ENCODE measurements at places on chromosomes 11 and 22.

- H3K27ac ChIP-seq = no peak overlapping the region
- H3K4me1 ChIP-seq = peaks cover 5% of the 10 kb centered on the region
Observed at GRCh38 chr11:12061851-12062560, 48.4 kb upstream of the MICAL2 start.

DNA sequence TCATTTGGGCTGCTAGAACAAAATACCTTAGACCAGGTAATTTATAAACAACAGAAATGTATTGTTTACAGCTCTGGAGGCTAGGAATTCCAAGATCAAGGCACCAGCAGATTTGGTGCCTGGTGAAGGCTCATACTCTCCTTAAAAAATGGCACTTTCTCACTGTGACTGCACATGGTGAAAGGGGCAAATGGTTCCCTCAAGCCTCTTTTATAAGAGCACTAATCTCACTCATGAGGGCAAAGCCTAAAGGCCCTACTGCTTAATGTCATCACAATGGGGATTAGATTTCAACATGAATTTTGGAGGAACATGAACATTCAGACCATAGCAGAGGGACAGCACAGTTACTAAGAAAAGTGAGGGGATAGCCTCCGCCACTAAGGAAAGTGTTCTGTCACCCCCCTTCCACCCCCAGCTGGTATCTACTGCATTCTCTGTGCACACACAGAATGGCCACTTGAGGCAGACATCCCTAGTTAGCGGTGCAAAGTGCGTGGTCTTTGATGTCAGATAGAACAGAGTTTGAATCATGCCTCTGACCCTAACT lies 47.2 kb upstream of the CEP295 start:
- no peak overlapping the region for H3K4me3 ChIP-seq
- no peak overlapping the region for H3K27ac ChIP-seq
- no peak for DNase-seq
- H3K36me3 ChIP-seq = no peaks in the 10 kb centered on the region
- H3K27me3 ChIP-seq = peaks cover 11% of the 10 kb centered on the region

GRCh38 chr11:39668640-39669039 lies 1790.8 kb downstream of the LRRC4C start:
- H3K4me3 ChIP-seq = no peak overlapping the region
- no peaks in the 10 kb centered on the region for H3K36me3 ChIP-seq
- H3K4me1 ChIP-seq = no peaks in the 10 kb centered on the region
- no peak for DNase-seq

DNA sequence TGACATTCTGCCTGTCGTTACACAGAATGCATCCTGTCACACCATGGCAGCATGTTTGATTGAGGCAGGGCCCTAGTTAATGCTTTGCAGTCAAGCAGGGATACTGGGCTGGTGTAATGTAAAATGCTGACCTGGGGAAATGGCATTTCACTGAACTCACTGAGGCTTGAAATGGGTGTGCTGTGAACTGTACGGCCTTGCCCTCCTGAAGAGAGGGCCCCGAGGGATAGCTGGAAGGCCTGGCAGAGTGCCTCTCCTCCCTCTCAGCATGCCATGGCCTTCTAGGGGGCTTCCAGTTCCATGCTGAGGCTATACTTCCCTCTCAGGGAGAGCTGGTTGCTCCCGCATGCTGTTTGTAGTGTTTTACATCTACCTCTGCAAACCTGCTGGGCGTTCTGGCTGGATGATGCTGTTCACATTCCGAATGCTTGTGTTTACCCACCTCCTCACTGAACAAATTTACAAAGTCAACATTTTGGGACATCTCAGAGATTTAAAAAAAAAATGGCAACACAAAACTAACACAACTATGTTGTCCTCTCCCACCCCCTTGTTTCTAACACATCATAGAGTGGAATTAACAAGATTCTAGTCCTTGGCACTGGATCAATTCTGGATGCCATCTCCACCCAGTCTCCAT lies 416.7 kb upstream of the CADM1 start:
- H3K27me3 ChIP-seq = no peaks in the 10 kb centered on the region
- no peaks in the 10 kb centered on the region for H3K4me1 ChIP-seq
- DNase-seq = no peak
- H3K36me3 ChIP-seq = no peaks in the 10 kb centered on the region
- H3K4me3 ChIP-seq = no peak overlapping the region
- H3K27ac ChIP-seq = no peak overlapping the region

DNA sequence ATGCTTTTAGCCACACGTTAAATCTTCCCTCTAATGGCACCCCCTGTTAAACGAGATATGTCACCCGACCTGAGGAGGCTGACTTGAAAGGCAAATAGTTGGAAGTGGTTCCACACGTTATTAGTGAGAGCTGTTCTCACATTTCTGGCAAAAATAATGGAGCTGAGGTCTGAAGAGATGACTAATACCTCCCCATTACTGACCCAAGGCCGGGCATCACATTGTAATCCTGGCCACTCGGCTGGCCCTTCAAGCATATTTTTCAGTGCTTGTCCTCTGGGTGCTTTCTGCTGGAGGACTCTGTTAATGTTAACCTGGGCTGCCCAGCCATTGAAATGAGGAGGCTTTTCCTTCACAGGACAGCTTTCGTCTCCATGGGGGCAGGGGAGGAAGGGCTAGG lies 260.0 kb upstream of the CADM1 start:
- DNase-seq = no peak
- peaks cover 6% of the 10 kb centered on the region for H3K27me3 ChIP-seq
- no peak overlapping the region for H3K4me3 ChIP-seq
- H3K36me3 ChIP-seq = no peaks in the 10 kb centered on the region
- no peak overlapping the region for H3K27ac ChIP-seq

- peaks cover 17% of the 10 kb centered on the region for H3K27me3 ChIP-seq
- peaks cover 5% of the 10 kb centered on the region for H3K4me1 ChIP-seq
- H3K4me3 ChIP-seq = no peak overlapping the region
- H3K36me3 ChIP-seq = no peaks in the 10 kb centered on the region
- no peak for DNase-seq
Observed at GRCh38 chr11:121191818-121192217, 90.8 kb downstream of the TECTA start.

GRCh38 chr11:43399983-43400630 lies 41.4 kb downstream of the TTC17 start:
- DNase-seq = no peak
- no peak overlapping the region for H3K4me3 ChIP-seq

DNA sequence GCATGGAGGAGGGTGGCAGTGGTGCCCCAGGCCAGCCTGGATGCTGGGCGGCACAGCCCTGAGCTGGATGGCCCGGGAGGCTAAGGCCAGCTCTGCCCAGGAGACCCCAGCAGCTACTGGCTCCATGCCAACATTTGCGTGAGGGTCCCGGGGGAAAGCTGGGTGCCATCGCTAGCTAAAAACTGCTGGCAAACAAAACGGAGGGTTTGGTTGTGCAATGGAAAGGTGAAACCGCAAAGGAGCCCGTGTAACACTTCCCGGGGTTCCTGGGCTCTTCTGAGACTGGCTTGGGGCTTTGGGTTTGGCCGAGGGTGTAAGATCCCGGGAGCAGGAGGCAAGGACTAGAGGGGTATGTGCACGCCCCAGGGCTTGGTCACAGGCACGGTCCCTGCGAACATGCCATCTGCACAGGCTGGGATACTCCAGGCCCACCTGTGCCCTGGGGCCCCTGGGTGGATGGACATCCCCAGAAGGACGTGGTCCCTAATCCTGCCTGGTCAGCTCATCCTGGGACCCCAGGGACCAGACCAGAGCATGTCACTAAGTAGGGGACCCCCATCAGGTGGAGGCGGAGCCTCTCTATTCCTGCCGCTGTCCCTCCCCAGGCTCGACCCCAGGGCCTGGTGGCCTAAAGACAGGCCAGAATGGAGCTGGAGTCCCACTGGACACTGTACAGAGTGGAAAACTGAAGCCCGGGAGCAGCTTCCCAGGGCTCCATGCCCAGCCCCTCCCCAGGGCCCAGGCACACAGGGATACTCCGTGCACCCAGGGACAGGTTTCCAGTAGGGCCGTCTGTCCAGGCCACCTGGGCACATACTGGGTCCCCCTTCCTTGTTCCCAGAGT lies 44.6 kb downstream of the IGF2 start:
- peaks cover 2% of the 10 kb centered on the region for H3K4me1 ChIP-seq
- no peaks in the 10 kb centered on the region for H3K36me3 ChIP-seq
- H3K27me3 ChIP-seq = peaks cover 9% of the 10 kb centered on the region

DNA sequence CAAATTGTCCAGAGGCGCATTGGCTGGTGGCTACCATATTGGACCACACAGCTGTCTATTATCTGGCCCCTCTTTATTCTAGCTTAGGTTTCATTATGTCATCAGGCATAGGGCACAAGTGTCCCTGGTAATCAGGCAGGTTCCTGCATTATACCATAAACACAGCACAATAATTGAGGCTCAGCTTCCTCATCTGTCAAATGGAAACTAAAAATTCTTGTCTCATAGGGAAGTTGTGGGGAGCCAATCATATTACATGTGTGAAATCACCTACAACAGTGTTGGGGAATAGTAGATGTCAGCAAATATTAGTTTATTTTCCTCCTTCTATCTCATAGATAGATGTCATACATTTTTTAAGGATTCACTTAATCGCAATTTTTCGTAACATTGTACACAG lies 231.0 kb upstream of the SORL1-AS1 start:
- H3K4me1 ChIP-seq = no peaks in the 10 kb centered on the region
- no peaks in the 10 kb centered on the region for H3K36me3 ChIP-seq
- no peak for DNase-seq
- H3K27ac ChIP-seq = no peak overlapping the region
- H3K27me3 ChIP-seq = peaks cover 18% of the 10 kb centered on the region
- H3K4me3 ChIP-seq = no peak overlapping the region

DNA sequence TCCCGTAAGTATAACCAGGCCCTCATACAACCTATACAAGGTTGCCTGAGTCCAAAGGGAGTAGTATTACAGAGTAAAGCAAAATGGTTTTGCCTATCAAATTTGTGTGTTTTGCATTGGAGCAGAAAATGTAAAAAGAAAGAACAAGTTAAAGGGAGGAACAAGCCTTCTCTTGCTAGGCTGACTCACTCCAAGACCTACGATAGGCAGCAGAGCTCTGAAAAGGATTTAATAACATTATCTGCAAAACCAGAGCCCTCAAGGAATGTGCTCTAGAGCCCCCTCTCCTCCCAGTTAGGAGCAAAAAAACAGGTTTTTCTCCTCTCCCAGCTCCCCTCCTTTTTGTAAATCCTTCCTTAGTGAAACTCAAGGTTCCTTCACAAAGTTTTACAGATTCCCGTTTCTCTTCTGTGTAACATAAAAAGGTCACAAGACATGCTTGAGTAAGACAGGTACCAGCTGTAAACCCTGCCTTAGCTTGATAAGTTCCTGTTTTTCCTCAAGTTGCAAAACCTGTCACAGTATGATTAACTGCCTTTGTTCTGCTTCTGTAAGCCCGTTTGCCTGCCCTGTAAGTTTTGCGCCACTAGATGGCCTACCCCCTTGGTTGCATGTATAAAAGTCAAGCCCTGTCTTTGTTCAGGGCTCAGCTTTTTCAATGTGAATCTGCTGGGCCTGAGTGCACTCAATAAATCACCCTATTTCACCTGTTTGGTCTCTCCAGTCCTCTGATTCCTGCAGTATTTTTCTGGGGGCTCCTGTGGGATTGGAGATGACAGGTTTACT lies 498.2 kb downstream of the KCNA4 start:
- no peaks in the 10 kb centered on the region for H3K36me3 ChIP-seq
- H3K27ac ChIP-seq = no peak overlapping the region
- no peak for DNase-seq
- H3K4me3 ChIP-seq = no peak overlapping the region

DNA sequence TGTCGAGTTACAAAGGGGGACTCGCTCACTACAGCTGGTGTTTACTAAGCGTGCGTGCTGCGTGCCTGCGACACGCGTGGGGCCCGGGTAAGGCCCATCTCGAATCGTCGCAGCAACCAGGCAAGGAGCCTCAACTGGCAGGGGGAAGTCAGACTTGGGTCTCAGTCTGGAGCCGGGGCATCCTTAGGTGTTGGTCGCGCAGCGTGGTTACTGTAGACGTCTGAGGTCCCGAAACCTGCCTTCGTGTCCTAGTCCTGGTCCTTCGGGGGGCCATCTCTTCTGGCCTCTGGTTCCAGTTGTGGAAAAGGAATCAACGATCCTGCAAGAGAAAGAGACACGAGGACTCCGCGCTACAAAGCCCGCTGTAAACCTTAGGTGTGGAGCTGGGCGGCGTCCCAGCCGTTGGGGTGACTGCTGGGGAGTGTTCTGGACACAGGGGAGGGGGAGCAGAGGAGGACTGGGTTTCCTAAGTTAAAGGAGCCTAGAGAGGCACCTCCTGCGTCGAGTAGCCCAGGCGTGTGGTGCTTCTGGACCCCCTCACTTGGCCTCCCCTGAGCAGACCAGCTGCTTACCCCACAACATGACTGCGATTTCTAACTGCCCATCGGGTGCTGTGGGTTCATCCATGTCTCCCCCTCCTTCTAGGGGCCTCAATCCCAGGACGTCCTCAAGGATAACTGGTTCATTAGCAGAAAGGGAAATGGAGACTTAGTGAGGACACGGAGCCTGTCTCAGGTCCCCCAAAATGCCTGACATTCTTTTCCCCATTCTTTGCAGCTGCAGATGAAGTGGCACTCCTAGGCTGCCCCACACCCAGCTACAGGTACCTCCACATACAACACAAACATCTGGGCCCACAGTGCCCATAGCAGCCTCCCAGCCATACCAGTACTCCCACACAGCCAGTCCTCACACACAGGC lies 4.9 kb upstream of the WNT11 start:
- no peak for DNase-seq
- H3K27ac ChIP-seq = no peak overlapping the region
- H3K36me3 ChIP-seq = no peaks in the 10 kb centered on the region
- H3K4me3 ChIP-seq = peak overlapping the region; percentile 65
- peaks cover 34% of the 10 kb centered on the region for H3K27me3 ChIP-seq

GRCh38 chr22:37842015-37842793 lies 1.9 kb downstream of the ANKRD54 start:
- H3K4me3 ChIP-seq = peak overlapping the region; percentile 90
- no peak overlapping the region for H3K27ac ChIP-seq
- peaks cover 11% of the 10 kb centered on the region for H3K36me3 ChIP-seq
- H3K4me1 ChIP-seq = peaks cover 11% of the 10 kb centered on the region
- no peak for DNase-seq

DNA sequence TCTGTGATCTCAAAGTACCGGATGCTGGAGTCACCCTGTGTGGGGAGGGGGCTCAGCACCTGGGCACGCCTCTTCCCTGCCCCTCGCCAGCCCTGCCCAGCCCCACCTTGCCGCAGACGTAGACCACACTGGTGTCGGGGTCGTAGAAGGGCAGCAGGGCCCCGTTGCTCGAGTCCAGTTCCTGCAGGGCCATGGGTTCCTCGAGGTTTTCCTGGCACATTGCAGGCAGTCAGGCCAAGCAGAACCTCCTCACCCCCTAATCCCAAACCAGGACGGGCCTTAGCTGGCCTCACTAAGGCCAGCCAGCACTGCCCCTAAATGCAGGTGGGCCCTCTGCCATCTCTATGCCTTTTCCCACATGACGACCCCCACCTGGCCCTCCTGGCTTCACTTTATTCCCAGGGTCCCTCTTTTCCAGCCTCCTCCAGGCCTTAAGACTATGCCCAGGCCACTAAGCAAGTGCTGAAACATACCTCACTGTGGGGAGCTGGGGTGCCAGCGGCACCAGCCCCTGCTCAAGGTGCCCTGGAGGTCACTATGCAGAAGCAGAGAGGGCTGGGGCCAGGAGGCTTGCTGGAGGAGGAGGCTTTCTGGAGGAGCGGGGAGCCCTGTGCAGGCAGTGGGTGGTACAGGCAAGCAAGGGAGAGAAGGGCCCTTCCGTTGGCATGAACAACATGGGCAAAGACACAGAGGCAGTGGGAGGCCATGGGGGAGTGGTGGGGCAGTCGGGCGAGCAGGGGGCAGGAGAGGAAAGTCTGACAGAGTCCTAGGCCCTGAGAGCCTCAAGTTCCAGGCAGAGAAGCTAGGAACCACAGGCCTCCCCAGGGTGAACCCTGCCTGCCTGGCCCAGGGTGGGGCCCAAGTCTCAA lies 2.8 kb downstream of the CORO1B start:
- H3K27me3 ChIP-seq = no peaks in the 10 kb centered on the region
- peaks cover 39% of the 10 kb centered on the region for H3K4me1 ChIP-seq
- H3K36me3 ChIP-seq = peaks cover 25% of the 10 kb centered on the region
- H3K4me3 ChIP-seq = peak overlapping the region; percentile 98
- no peak for DNase-seq

Data from activated naive CD8-positive, alpha-beta T cell treated with anti-CD3 and anti-CD28 coated beads, Interleukin-2, amount 10 ng/mL, durations not matched to agents 7 days and 5 days (primary cell).